T-helper 1 cell (primary cell): ENCODE measurements at places on chromosomes 11 and 22.

GRCh38 chr22:47615051-47615450 is 852.6 kb downstream of the TBC1D22A start:
- DNase-seq, result no peak

GRCh38 chr22:38074181-38075104 is 9.5 kb downstream of the SLC16A8 start:
- no peak for DNase-seq

- no peak for DNase-seq
Measured at GRCh38 chr11:83007477-83007876, 64.2 kb downstream of the RAB30 start.

DNA sequence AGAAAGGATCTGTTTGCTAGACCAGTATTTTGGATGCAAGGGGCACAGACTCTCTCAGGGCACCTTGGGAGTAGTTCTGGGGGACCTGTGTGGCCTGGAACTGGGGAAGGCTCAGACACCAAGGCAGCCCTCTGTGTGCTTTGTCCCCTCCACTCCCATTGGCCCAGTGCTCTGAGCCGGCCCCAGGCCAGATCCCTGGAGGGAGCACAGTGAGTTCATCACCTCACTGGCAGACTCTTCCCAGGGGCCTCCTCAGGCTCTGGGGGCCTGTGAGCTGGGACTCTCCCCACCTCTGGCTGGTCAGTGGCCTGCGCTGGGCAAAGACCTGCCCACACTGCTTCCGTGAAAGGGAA is 51.7 kb downstream of the CHRDL2 start:
- DNase-seq, result no peak

DNA sequence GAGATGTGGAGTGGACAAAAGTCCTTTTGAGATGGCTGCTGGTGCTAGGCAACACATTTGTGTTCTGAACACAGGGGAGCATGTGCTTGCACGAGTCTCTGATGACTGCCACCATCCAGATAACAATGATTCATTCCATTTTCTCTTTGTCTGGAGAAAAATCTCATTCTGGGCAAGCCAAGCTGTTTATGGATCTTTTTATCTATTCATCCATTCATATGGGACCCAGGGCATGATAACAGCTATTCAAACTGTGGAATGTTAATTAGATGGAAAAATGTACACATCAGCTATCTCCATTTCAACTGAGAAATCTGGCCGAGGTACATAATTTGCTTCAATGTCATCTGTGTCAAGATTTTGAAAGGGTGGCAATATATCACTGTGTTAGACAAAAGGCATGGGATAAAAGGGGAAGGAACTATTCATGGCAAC is 117.5 kb upstream of the ZBED5 start:
- DNase-seq, result no peak

DNA sequence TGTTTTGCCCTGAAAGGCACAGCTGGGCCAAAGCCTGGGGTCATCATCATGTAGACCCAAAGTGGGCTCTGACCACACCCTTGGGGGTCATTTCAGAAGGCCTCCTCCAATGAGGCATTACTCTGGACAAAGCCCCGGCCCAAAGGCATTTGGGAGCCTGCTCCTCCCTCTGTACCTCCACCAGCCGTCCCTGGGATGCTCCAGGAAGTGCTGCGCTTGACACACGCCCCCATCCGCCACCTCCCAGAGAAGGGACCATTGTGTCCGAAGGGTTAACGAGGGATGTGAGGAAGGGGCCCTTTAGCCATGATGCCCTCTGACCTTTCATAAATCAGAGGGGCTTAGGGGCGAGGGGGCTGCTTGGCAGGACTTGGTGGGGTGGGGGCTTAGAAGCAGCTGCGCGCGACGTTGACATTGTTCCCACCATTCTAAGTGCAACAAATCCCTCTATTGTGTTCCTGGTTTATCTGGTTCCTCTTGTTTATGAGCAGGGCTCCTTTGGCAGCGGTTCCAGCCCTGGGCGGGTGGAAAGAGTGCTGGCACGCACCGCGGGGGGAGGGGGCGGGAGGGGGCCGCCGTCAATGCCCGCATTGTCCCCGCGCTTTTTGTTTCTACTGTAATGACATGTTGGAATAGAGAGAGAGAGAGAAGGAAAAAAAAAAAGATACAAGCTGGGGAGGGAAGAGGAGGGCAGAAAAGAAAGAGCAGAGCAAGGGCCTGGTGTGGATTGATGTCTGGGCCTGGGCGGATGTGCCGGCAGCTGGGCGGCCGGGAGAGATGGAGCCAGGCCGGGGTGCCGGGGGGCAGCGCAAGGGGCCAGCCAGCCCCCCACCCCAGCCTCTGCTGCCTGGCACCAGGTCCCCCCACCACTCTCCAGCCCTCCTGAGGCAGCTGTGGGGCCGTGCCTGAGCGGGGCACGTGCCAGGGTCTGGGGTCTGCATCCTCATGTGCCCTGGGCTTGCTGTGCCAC is 32.1 kb upstream of the SOX10 start:
- no peak for DNase-seq

DNA sequence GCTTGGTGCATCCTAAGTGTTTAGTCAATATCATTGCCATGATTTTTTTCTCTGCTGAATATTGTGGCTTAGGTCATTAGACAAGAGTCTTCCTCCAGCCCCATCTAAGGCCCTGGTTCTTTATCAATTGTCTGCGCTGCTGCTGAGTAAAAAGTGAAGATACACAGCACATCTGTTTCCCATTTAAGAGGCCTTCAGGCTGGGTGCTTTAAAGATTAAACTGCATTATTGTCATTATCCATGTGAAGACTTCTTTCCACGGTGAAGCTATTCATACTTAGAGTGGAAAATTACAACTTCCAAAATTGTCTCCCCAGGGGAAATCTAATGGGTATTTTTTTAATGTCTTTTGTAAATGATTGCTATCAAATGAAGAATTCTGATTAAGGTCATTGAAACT is 719.8 kb upstream of the LRRC4C start:
- no peak for DNase-seq

- no peak for DNase-seq
Measured at GRCh38 chr11:134474942-134475341, 62.9 kb upstream of the B3GAT1 start.

DNA sequence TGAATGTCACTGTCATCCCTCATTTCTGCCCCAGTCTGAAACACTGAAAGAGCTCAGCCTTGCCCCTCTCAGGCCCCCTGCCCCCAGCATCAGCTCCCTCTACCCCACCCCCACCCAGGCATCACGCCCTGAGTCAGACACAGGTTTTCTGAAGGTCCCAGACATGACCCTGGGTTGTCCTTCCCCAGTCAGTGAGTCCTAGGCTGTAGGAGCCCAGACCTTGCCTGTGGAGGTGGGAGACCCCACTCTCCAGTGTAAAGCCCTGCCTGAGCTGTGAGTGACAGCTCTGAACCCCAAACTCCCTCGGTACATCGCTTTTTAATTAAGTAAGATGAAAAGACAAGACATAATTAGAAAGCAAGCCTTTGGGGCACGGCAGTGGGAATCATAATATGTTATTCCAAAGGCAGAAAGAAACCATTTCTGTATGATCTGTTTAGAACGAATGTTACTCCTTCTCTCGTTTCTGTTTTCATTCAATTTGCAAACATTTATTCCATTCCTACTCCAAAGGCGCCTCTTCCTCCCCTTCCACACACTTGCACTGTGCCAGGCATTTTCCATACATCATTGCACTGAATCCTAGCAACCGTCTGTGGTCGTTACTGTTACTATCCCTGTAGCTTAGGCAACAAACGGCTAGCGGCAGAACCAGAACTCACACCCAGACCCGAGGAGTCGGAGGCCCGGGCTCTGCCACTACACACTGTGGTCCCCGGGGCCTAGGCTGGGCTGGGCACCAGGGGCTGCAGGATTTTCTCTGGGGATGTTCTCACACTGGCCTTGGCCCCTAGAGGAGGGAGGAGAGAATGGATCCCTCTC is 63.4 kb downstream of the CD6 start:
- DNase-seq, result no peak

GRCh38 chr11:96132437-96132836 is 208.5 kb upstream of the MTMR2 start:
- DNase-seq, result no peak

DNA sequence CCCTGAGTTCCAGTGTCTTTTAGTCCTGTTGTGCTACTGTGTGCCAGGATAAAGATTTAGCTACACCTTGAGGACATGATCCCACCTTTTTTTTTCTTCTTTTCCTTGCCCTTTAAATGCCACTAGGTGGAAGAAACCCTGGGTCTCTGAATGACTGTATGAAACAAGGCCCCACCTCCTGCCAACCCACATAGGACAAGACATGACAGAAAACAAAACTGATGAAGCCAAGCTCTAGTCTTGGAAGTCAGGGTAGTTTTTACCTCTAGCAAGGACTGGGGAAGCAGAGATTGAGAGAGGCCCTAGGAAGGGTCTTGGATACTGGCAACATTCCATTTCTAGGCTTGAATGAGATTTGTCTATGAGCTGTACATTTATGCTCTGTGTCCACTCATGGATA is 410.7 kb downstream of the MIAT start:
- no peak for DNase-seq

DNA sequence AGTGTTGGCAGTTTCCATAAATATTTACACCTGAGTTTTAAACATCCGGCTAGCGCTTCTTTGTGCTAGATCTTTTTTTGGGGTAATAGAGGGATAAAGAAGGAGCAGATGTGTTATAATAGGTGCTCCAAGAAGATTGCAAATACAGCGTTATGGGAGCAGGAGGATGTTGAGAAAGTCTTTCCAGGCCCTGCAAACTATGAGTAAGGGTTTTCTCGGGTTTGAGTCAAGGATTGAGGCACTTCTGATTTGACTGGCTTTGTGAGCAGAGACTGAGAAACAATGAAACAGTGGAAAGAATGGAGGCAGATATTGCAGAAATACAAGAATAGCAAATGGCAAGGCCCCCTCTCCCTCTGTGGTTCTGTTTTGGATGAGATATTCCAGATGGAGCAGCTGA is 155.0 kb upstream of the TIMP3 start:
- no peak for DNase-seq

DNA sequence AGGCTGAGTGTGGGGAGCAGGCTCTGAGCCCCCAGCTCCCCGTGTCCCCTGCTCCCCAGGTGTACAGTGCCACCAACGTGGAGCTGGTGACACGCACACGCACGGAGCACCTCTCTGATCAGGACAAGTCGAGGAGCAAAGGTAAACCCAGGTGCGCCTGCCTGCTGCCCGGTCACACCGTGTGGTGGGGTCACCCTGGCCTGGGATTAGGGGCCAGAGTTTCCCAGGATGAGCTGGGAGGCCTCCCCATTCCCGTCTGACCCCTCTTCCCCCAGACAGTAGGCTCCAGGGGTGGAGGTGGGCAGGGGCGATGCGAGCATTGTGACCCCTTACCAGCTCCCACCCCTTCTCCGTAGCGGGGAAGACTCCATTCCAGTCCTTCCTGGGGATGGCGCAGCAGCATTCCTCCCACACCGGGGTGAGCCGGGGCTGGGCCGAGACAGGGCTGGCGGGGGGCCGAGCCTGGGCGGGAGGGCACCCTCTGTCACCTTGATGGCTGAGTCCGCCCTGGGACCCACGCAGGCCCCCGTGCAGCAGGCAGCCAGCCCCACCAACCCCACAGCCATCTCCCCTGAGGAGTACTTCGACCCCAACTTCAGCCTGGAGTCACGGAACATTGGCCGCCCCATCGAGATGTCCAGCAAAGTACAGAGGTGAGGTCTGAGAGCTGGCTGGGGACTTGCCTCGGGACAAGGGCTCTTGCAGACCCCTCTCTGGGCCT is 3.7 kb upstream of the SSH3 start:
- DNase-seq, result no peak

DNA sequence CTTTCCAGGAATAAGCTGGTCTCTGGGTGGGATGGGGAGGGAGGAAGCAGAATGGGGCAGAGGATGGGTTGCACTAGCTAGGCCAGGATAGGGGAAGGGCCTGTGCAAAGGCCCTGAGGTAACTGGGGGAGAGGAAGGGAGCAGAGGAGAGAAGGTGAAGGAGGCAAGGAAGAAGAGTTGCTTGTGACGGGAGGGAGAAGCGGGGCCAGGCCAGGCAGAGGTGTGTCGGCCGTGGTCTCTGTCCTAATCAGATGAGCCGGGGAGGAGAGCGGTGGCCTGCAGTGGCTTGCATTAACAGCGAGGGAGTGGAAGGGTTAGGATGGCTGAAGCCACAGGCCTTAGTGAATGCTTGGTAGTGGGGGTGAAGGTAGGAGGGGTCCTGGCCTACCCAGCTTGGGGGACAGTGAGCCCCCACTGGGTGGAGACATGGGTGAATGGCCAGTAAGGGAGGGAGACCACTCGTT is 6.0 kb upstream of the DERL3 start:
- no peak for DNase-seq
